CD4-positive, alpha-beta T cell treated with Interleukin-1 beta for 1 hour (primary cell): ENCODE measurements at places on chromosomes 11 and 22.

- DNase-seq = peak; percentile 53
Observed at GRCh38 chr11:128551611-128552335, 35.6 kb downstream of the ETS1 start.

DNA sequence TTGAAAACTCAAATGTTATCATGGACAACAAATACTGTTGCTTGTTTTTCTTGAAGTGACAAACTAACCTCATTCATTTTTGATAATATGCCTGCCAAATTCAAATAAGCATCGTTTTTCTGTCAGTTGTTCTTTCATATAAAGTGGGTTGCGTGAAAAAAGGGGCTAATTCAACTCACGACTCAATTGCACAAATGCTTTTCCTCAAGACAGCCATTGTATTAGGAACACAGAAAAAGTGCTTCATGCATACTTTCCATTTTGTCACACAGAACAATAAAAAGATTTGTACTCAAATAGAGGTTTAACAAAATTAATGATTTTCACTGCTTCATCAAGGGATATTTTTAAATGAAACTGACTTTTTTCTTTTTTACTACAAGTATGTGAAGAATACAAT, 94.6 kb upstream of the ALKBH3 start:
- DNase-seq = no peak

DNA sequence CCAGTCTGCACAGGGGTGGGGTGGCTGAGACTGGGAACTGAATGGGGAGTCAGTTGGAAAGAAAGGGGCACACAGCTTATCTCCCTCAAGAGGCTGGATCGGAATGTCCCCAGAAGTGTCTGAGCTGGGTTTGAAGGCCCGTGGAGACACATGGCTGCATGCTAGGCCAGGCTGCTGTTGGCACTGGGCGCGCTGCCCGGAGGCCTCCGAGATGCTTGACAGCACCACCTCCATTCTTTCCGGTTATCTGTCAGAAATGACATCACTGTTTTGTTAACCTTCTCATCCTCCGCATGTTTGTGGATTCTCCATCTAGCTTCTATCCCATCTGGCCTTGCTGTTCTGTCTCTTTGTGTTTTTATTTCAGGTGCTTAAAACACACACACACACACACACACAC, 85.5 kb downstream of the APIP start:
- no peak for DNase-seq

DNA sequence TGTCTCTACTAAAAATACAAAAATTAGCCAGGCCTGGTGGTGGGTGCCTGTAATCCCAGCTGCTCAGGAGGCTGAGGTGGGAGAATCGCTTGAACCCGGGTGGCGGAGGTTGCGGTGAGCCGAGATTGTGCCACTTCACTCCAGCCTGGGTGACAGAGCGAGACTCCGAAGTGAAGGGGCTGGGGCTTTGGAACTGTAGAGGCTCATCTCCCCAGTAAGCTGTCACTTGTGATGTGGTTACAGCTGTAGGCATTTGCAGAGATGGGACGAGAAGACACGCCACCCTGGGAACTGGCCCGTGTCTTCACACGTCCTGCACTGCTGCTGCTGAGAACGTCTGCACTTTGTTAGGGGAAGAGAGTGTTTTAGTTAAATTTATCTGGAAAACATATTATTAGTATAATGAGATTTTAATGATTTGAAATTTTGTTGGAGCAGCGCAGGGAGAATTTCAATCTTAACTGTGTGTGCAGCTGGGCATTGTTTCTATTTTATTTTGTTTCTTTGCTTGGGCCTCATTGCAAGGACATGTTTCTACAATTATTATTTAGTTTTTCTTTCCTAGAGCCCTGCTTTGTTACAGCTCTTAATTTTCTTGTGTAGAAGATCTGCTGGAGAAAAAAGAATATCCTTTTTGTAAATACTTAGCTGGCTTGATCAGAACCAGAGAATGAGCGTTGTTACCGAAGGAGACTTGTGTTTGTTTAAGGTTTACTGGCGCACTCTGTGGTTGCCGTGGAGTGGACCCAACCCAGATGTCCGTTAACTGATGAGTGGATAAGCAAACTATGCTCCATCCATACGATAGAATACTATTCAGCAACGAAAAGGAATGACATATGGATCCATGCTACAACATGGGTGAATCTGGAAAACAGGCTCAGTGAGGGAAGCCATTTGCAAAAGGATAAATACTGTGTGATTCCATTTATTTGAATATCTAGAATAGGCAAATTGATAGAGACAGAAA, 18.4 kb downstream of the PARVB start:
- no peak for DNase-seq

DNA sequence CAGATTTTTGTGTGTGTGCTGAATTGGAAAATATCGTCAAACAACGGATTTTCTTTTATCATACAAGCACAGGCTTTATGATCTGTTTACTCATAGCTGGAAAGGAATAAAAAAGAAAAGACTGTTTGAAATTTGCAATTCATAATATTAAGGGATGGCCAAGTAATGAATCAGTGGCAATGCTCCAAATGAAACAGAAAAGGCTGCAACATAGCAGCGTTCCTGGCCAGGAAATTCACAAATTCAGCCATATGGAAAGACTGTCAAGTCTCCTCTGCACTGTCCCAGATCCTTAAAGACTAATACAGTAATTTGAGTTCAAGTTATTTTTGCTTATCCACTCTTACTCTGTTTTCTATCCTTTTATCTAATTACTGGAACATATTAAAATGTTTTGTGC, 98.2 kb downstream of the MSANTD4 start:
- DNase-seq = no peak

DNA sequence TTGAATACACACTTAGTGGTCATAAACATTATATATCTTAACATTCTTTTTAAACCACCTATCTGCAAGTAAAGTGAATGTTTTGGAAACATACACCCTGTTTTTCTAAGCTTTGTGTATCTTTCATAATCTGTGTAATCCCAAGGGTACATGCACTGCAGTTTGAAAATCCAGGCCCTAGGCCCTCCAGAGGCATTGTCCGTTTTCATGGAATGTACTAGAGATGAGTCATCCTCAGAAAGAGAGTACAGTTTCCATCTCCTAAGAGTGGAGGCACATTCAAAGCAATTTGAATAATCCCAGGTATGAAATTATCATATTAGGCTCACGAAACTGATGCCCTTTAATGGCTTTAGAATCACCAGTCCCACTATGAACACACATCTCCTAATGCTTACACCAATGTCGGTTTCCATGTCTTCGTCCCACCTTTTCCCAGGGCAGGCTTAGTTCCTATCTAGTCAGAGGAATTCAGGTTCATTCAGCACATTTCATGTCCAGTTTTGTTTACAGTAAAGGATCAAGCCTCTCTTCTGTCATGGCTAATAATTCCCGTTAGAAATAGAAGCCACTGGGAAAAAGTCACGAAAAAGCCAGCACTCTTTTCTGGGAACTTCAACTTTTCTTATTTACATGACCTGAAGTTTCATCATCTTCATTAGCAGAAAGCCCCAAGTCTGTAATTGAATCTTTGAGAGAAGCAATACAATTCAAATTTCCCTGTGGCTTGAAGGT, 39.5 kb upstream of the CD44 start:
- no peak for DNase-seq

DNA sequence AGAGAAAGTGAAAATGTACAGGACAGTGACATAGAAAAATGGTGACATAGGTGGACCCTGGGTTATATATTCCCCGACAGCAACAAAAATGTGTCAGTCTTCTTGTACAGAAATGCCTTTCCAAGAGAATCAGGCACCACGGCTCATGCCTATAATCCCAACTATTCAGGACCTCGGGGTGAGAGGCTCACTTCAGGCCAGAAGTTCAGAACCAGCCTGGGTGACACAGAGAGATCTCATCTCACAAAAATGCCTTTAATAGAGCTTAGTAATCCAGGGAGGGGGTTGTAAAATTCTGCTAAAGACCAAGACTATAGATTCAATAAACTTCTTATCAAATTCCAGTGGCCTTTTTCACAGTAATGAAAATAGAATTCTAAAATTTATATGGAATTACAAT, 10.7 kb downstream of the ZNF195 start:
- DNase-seq = no peak

GRCh38 chr11:120216426-120217102, 5.7 kb downstream of the OAF start:
- DNase-seq = no peak

DNA sequence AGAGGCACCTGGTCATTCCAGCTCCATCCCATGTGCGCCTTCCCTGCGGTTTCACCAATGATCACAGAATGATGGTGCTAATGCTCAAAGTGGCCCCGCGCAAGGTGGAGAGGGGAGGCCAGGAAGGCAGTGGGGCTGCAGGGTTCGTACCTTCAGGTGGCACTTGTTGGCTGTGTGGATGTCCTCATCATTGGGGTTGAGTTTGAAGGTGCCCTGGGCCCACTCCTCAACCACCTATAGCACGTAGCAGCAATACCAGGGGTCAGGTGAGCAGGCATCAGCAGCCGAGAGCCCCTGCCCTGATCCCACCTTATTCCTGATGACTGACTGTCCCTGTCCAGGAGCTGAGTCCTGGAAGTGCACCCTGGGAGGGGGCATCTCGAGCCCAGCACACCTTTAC, 20.6 kb upstream of the DRICH1 start:
- no peak for DNase-seq

- no peak for DNase-seq
Observed at GRCh38 chr11:36257351-36257750, 31.9 kb downstream of the COMMD9 start.

DNA sequence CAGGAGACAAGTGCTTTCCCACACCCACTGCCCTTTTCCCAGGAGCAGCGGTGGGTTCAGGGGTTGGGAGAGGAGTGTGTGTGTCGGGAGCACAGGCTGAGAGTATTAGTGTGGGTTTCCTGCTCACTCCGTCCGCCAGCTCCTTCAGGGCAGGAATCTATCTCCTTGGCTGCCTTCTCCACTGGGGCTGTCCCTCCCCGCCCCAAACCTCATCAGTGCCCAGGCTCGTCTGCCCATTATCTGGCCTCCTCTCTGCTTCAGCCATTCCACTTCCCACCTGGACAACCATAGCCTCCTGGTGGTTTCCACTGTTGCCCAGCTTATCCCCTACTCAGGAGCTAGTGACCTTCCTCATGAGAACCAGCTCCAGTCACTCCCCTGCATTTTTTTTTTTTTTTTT, 19.9 kb downstream of the ASPHD2 start:
- no peak for DNase-seq

- DNase-seq = no peak
Observed at GRCh38 chr11:124277804-124278203, 21.6 kb downstream of the OR8G5 start.

DNA sequence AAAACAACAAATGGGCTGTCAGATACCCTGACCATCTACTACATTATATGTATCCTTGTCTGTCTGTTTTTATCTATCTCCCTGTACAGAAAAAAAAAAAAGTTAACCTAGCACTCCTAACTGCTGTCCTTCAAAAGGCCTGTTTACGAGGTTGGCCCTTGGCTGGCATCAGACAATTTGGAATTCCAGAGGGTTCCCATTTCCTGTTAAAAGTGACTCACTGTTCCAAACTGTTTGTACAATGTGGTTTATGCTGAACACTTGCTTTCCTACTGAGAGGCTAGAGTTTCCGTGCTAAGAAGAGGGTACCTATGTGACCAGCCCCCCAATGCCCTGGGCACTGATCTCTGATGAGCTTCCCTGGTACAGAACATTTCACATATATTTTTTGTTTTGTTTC, 65.9 kb upstream of the HMGXB4 start:
- DNase-seq = no peak

- DNase-seq = peak; percentile 64
Observed at GRCh38 chr11:61834278-61835048, 6.4 kb downstream of the FADS2 start.

DNA sequence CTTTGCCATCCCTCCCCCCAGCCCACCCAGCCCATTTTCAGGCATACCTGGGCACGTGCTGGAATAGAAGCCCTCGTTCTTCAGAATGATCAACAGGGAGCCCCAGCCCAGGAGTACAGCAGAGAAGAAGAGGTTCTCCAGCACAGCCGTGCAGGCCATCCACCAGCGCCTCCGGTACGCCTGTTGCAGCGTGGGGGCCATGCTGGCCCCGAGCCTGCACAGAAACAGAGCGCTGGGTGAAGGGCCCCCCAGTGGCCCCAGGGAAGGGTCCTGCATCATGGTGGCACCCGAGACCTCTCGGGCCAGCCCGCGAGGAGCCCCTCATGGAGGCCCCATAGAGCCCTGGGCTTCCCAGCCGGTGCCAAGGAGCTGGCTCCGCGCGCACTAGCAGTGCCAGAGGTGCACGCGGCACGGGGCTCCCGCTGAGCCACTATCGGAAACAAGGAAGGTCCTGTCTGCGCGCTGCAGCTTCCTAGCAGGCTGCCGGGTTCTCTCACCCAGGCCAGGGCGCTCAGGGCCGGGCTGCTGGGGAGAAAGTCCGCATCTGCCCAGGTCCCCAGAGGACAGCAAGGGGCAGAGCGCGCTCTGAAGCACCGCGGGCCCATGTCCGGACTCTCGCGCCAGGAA, 1.5 kb downstream of the SLC43A1 start:
- no peak for DNase-seq

- no peak for DNase-seq
Observed at GRCh38 chr22:36197065-36197440, 4.6 kb downstream of the APOL4 start.

DNA sequence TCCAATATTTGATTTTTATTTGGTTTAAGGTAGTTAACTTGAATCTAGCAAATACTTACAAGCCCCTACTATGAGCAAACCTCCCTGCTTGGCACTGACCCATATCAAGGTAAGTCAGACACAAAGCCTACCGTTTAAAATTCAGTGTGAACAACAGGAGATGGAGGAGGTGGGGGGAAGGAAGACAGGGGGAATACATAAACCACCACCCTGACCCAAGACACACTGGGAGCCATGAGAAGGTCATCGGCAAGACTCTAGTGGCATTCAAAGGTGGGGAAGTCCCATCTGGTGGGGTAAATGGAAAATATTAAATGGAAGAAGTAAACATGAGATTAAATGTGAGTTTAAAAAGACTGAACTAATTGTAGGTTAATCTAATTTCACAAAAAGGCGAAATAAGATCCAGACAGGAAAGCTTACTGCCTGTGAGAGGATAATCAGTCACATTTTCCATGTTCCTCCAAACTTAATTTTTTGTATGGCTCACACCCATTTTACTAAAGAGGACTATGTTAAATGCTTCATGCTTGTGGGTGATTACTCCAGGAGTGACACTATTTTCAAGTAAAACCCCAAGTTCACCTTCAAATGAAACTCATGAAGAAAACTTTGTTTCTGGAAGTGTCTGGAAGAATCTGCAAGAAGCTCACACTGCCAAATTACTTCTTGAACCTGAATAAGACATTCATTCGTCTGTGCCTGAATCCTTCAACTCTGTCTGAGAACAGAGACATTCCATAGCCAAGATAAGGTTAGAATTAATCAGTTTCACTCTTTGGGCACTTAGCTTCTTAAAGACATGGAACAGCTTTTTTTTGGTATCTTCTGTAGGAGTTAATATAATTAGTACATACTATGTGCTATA, 51.7 kb downstream of the PITPNB start:
- no peak for DNase-seq

GRCh38 chr11:34268906-34269430, 88.8 kb downstream of the ABTB2 start:
- DNase-seq = no peak

- DNase-seq = no peak
Observed at GRCh38 chr11:64202992-64203391, 3.5 kb upstream of the FERMT3 start.

- DNase-seq = no peak
Observed at GRCh38 chr11:117476531-117477142, 149.0 kb downstream of the CEP164 start.

GRCh38 chr11:21646351-21646750, 546.5 kb upstream of the ANO5 start:
- DNase-seq = no peak
